Cortex of kidney (tissue), 1 donor: ENCODE measurements at places on chromosomes 12 and 14.

GRCh38 chr14:93207468-93208308 lies 632 bp downstream of the UBR7 start:
- DNase-seq = no peak

DNA sequence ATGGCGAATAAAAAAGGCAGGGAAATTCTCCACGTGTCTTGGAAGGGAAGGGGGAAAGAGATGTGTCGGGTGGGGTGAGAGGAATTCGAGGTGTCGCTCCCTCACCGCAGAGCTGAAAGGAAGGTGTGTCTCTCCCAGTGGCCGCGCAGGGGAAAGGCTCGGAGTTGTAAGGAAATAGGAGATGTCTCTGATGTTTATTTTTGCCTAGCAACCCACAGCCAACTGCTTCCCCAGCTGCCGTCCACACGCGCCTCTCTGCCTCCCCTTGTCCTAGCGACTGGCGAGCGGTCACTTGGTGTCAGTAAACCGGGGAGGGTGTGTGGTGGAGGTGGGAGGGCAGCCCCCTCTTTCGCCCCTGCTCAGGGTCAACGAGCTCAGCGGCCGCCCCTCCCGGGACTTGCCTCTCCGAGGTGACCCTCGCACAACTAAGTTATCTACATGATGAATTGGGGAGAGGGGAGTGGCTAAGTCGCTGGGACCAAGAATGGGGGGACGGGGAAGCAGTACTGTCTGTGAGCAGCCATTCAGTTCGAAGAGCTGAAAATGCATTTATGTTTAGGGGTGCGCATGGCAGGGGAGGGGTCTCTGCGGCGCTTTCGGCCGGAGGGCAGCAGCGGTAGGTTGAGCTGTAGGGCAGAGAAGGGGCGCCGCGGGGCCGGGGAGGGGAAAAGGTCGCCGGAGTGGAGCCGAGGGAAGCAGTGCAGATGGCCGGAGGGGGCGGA lies 585 bp upstream of the DYRK2 start:
- DNase-seq = no peak

- DNase-seq = no peak
Measured at GRCh38 chr12:51911788-51912711, 4.7 kb downstream of the ACVRL1 start.

- no peak for DNase-seq
Measured at GRCh38 chr12:21529456-21529855, 3.4 kb downstream of the SPX start.

DNA sequence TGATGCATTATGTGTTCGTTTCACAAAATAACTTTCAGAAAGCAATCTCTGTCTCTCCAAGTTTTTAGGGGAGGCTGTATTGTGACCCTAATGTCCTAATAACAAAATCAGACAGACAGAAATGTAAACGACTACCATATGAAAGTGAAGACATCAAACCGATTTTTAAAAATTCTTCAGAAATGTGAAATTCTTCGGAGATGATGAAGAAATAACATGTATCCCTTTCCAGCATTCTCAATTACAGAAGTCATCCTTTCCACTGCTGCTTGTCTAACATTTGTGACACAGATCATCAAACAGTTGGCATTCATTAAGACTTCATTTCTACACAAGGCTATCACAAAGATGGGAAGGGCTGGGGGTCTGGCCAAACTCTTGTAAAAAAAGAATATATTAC lies 41.0 kb downstream of the DMAC2L start:
- no peak for DNase-seq

GRCh38 chr12:65318186-65318685 lies 39.8 kb downstream of the MSRB3 start:
- no peak for DNase-seq

- no peak for DNase-seq
Measured at GRCh38 chr12:79200176-79200575, 335.6 kb downstream of the SYT1 start.
